ENCODE measurements at places on chromosomes 16 and 17.

DNA sequence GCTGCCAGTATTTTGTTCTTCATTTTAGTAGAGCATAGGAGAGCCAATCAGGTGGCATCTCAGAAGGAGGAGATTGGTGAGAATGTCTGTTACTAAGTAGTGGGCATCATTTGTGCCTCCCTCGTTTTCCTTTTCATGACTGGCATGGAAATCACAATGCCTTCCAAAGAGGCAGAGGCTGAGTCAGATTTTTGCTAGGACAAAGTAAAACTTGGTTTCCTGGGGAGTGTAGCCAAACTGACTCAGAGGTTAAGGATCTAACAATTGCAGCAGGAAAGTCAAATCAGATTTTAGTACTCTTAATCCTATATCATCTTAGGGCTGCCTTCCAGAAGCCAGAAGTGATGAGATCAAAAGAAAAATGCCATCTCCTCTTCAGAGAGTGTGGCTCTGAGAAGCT is 138.7 kb downstream of the ANKFN1 start:
- no peak for DNase-seq

DNA sequence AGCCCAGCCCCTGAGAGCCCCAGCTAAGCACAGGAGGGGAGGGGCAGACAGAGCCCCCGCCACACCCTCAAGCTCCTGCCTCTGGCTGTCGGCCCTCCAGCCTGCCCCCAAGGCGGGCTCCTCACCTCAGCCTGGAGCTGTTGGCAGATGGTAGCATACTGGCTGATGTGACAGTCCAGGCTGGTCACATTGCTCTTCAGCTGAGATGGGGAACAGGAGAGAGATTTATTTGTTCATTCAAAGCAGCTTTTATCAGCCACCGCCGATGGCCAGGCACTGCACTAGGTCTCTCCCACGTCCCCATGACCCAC is 14.8 kb downstream of the KIF18B start:
- no peak for DNase-seq

DNA sequence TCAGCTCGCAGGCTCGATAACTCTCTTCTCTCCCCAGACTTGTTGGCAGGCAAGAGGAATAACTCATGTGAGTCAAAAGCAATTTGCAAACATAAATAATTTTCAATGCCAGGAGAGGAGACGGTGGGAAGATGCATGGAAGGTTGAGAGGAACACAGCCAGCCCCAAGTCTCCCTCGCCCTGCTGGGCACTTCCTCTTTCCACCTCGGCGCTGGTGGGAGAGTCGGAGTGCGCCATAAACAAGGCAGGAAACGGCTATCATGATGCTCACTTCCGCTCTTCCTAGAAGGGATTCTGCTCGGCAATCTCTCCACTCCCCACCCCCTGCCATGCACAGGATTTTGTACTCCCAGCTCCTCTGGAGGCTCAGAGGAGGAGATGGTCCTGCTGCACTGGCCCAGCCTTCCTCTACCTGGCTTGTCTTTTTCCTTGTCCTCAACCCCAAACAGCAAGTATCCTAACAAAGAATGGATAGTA is 13.0 kb downstream of the CBX4 start:
- DNase-seq: no peak

GRCh38 chr16:83685615-83686165 is 122.1 kb upstream of the HSBP1 start:
- DNase-seq: no peak

- DNase-seq: no peak
Observed at GRCh38 chr17:9976283-9977179, 71.5 kb upstream of the RCVRN start.

DNA sequence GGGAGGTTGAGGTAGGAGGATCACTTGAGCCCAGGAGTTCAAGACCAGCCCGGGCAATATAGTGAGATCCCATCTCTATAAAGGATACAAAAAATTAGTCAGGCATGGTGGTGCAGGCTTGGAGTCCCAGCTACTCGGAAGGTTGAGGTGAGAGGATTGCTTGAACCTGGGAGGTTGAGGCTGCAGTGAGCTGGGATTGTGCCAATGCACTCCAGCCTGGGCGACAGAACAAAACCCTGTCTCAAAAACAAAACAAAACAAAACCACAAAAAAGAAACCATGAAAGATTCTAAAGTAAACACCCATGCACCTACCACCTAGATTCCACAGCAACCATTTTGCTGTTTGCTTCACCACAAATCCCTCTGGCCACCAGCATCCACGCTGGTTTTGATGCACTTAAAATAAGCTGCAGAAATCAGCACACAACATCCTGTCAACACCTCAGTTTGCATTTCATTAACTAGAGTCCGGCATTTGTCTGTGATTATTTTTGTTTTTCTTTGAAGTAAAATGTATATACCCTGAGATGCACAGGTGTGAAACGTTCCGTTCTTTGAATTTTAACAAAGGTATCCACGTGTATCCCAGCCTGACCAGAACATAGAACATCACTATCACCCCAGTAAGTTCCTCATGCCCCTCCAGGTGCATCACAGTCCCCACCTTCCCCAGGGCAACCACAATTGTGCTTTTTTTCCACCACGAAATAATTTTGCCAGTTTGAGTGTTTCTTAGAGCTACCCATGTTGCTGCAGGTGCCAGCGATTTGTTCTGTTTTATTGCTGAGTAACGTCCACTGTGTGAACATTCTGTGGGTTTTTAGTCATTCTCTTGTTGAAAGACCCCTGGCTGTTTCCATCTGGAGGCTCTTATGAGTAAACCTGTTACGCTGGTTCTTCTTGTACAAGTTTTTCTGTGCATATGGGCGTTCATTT is 191.5 kb downstream of the SEC14L1 start:
- no peak for DNase-seq

GRCh38 chr16:8903004-8903403 is 20.9 kb downstream of the LITAFD start:
- no peak for DNase-seq

GRCh38 chr16:82832821-82833220 is 206.1 kb downstream of the CDH13 start:
- DNase-seq: no peak

- no peak for DNase-seq
Observed at GRCh38 chr16:78583441-78583840, 484.0 kb downstream of the WWOX start.

GRCh38 chr16:89723279-89724250 is 2.2 kb downstream of the ZNF276 start:
- DNase-seq: peak; percentile 91

DNA sequence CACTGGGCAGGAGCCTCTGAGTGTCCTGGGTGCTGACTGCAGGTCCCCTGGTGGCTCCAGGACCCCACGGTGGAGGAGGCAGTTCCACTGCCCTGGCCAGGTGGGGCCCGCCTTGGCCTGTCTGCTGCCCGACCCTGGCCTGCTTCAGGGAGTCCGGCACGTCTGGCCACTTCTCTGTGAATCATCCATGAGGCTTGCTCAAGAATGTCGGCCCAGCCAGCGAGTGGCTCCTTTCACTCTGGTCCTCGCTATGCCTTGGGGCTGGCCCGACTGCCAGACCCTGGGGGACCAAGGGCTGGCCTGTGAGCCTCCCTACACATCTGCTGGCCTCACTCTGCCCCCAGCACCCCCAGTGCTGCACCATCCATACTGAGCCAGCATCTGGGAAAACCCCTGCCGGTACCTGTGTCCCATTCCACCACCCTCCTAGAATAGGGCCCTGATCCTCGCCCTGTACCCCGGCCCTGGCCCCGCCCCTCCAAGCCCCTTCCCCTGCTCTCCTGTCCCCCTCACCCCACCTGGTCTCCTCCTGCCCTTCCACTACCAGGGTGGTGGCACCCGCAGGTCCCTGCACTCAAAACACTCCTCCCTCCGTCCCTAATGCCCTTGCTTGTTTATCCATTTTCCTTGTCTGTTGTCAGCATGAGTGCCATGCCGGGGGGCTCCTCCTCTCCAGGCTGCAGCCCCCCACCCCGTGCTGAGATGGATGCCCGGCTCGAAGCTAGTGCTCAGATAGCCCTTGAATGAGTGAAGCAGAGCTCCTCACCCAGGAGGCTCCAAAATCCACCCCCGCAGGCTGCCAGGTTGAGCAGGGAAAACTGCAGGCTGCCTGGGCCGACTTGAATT is 35.5 kb downstream of the ADCY7 start:
- no peak for DNase-seq

GRCh38 chr16:2066139-2066538 is 18.4 kb downstream of the TSC2 start:
- no peak for DNase-seq

DNA sequence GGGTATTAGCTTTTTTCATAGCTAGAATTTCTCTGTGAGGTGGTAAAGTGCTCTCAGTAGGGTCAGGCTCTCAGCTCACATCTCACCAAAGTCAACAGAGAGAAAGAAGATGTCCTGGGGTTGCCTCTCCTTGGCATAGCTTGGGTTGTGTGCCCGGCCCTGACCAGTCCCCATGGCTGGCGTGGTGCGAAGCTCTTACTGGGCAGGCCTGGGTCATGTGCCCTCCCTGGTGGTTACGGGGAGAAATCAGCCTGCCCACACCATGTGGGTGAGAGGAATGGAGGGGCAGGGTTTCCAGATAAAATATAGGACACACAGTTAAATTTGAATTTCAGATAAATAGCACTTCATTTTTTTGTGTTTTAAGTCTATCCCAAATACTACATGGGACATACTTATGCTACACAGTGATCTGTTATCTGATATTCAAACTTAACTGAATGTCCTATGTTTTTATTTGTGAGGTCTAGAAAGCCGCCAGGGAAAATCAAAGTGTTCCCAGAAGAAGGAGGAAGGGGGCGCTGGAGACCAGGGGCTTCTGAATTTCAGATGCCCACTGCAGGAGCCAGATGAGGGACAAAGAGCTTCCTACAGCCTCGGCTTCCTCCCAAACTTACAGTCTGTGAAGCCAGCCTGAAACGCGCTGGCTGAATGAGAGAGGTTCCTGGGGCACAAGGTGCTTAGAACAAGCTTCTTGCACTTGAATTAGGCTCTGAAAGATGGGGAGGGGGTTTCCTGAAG is 45.4 kb downstream of the NKD1 start:
- DNase-seq: no peak

GRCh38 chr17:17535957-17536356 is 39.8 kb upstream of the RASD1 start:
- no peak for DNase-seq

DNA sequence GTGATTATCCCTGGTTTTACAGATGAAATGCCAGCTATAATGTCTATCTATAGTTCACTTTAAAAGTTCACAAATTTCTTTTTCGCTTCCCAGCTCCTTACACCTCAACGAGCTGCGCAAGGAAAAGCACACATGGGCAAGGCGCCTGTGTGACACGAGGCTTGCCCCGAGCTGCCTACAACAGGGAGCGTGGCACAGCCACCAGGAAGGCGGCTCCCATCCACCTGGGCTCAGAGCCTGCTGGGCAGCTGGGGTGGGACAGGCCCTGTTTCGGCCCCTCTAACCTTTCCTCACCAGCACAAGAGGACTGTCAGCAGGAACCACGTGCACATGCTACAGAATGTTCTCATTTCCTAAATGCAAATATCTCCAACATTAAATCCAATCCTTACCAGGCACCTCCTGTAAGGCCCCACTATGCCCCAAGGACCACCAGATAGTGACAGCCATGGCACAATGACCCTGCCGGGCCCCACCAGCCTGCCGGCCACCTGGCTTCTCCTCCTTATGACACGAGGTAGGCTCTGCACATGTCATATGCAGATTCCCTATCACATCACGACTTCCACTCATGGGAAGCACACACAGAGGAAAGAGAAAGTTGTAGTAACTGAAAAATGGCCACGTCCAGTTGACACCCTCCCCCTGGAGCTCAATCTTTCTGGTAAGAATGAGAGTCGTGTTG is 92.1 kb downstream of the ZNF778 start:
- DNase-seq: no peak

- no peak for DNase-seq
Observed at GRCh38 chr16:89380681-89381080, 109.7 kb downstream of the ANKRD11 start.

GRCh38 chr16:19857593-19858339 is 26.9 kb downstream of the GPRC5B start:
- no peak for DNase-seq

DNA sequence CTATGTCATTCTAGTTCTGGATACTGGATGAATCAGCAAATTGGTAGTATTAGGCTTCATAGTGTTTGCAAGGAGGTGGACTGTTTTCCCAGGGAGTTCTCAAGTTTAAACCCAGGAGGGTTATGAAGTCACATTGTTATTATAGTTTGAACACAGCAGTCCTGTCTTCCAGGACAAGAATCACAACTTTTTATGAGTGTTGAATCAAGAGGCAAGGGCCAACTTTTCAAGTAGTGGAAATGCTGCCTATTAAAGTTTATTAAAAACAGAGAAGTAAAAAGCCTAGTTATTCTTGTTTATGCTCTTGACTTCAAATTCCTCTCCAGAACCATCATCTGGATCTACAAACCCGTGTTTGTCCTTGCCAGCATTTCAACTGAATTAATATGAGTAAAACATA is 86.3 kb upstream of the GOT2 start:
- no peak for DNase-seq

DNA sequence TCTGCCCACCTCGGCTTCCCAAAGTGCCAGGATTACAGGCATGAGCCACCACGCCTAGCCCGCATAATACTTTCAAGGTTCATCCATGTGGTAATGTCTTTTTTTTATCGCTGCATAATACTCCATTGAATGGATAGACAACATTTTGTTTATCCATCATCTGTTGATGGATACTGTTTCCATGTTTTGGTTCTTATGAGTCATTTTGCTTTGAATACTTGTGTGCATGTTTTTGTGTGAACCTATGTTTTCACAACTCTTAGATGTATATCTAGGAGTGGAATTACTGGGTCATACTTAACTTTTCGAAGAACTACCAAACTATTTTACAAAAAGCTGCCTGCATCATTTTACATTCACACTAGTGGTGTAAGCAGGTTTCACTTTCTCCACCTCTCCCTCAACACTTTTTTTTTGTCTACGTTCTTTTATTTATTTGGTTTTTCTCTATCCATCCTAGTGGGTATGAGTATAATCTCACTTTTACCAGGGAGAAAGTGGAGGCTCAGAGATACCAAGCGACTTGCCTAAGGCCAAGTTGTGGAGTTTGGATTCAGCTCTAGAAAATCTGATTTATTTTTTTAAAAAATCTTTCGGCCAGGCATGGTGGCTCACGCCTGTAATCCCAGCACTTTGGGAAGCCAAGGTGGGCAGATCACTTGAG is 151.2 kb downstream of the CMIP start:
- DNase-seq: no peak

GRCh38 chr16:64981568-64982281 is 140.1 kb downstream of the CDH11 start:
- DNase-seq: no peak

- no peak for DNase-seq
Observed at GRCh38 chr17:49520386-49521087, 25.4 kb downstream of the NGFR start.

DNA sequence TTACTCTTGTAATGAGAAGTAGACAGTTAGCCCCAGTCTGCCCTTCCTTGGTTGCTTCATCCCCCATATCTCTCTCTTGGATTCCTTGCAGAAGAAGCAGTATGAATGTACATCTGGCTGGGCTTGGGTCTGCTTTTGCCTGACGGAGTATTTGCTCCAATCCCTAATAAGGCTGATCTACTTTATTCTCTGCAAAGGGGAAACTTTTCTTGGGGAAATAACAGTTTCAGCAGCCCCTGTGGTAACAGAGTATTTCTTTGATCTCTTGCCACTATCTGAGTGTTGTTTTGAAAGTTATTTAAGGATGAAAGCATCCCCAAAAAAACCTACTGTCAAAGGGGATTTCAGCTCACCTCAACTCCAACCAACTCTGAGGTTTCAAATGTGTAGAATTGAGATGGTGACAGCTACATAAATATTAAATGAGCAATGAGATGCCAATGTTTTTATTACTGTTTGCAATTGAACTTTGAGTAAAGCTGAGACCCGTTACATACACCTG is 168.9 kb upstream of the NOG start:
- DNase-seq: no peak

GRCh38 chr16:81657224-81657623 is 121.9 kb upstream of the PLCG2 start:
- no peak for DNase-seq

All from amygdala (tissue), 56 donors.